ENCODE measurements at places on chromosomes 7 and 10.

GRCh38 chr7:42214060-42214679, 22.8 kb downstream of the GLI3 start:
- no peak for DNase-seq

GRCh38 chr7:143073556-143073955, 21.4 kb downstream of the OR6V1 start:
- DNase-seq: no peak

DNA sequence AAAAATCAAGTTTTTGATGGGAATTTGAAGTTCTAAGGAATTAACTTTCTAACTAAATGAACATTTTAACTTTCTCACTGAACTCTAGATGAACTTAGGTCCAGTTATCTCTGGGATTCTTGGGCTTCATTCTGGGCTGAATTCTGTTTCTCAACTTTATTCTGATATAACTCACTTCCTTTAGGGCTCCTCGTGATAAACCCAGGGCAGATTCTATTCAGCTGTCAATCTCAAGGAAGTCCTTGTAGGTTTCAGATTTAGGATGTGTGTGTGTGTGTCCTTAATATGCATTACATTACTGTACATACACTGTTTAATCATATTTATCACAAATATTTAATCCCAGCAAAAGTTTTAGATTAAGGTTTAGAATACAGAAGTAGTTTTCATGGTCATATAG, 344.3 kb downstream of the GATA3 start:
- DNase-seq: no peak

DNA sequence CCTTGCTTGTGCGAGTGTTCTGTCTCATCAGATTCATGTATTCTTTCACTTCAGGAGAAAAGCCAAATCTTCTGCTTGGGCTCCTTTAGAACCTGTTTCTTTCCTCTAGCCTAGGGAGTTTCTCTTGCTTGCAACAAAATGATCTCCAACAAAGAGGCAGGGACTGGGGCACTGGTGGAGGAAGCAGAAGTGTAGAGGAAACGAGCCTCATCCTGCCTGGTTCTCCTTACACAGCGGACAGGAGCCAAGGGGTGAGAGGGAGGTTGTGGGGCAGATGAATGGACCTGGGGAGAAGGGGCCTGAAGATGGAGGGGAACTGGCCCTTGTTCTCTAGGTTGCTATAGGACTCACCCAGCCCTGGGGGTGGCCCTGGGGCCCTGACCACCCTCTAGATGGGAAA, 141.1 kb downstream of the PKD1L1 start:
- no peak for DNase-seq

- no peak for DNase-seq
Observed at GRCh38 chr7:79770063-79770462, 316.6 kb upstream of the MAGI2 start.

DNA sequence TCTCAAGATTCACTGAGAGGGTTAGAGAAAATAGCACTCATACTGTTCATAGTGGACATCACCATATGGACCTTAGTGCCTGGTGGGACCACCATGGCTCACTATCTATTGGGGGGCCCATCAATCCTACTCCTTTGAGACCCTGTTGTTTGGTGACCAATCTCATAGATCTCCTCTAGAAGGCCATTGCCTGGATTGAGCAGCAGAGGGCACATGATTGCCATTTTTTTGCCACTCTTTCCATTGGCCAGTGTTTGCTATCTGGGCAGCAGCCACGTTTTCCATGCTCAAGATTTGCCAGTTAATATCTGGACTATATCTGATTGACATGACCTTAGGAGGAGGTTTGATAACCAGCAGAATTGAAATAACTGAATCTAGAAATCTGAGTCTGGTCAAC, 244.5 kb downstream of the ITGB1 start:
- DNase-seq: no peak

- DNase-seq: no peak
Observed at GRCh38 chr7:44176486-44176885, 12.8 kb downstream of the GCK start.

DNA sequence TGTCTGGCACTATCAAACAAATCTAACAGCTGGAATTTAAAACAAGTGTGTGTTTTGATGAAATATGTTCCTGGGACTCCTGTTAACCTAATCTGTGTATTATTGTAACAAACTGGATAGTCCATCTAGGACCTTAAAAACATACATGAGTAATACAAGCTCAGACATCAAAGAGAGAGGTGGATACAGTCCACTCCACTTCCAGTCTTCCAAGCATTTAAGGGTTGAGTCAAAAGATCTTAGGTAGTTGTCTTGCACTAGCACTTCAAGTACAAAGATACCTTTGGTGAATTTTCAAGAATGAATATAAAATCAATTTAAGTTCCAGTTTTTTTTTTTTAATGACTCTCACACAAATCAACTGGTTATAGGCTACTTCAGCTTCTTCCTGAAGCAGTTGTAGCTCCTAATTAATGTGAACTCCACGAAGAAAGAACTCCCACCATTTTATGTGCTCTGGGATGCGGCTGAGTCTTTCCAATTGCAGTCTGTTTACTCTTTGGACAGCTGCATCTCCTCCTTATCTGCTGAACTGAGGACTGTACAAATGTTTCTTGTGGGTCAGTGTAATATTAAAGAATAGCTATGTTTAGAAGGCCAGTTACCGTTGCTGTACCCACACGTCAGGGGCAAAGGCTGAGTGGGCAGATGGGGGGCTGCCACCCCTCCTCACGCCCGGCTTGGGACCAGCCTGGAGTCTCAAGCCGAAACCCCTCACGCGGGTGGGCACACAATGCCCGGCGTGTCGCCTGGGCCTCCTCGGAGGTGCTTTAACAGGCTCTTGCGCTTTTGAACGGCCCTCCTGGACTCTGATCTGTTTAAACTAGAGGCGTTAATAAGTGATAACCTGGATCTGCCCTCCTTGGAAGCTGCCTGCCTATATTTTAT, 2.9 kb upstream of the IGF2BP3 start:
- no peak for DNase-seq

DNA sequence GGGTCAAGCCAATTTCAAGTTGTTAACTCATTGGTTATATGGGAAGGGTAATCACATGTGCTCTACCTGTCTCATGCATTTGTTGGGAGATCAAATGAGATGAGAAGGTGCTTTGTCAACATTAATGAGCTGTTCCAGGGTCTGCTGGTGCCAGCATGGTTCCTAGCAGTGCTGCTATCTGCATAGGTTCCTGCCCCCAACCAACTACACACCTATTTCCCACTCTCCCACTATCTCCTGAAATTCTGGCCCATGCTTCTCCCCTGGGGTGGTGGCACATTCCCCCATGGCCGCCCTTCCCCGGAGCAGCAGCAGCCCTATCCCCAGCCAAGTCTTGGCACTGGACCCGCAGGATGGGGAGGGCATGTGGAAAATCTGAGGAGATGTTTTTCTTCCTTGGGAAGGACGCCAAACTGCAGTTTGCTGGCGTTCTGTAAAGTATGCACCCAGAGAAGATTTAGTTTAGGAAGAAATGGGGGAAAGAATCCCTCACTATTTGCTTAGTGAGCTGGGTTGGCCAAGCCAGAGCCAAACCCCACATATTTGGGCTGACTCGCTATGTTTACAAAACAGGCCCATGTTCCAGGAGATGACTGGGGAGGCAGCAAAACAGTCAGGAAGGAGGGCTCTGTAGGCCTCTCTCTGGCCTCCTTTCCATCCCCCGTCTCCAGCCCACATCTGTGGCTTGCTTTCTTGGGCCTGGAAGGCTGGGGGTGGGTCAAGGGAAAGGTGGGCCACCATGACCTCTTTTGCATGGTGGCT, 42.5 kb downstream of the PPP1R3C start:
- no peak for DNase-seq

GRCh38 chr10:125269716-125270115, 109.4 kb upstream of the CTBP2 start:
- DNase-seq: no peak

DNA sequence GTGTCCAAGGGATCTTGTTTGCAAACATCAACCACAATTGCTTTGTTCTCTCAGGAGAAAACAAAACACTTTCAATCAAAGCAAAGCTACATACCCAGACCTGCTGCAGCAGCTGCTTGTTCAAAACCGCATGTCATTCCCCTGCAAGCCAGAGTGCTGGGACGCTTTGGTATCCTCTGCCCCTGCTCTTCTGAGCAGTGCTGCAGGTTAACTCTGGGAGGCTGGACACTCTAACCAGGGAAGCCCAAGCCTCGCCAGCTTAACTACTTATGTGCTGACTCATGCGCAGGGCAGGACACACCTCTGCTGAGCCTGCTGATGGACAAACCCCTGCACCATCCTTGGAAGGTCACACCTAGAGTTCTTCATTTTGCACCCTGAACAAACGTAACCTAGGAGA, 28.2 kb upstream of the ASAH2 start:
- no peak for DNase-seq

- no peak for DNase-seq
Observed at GRCh38 chr10:112361951-112362751, 11.8 kb upstream of the ACSL5 start.

GRCh38 chr10:34815185-34816084, at the start of gene PARD3:
Gene PARD3 (minus strand): TSS chr10:34815296. CDS start chr10:34814995, 301 bp downstream.
- DNase-seq: peak; percentile 41

- DNase-seq: no peak
Observed at GRCh38 chr7:94059746-94060145, 55.6 kb upstream of the BET1 start.

DNA sequence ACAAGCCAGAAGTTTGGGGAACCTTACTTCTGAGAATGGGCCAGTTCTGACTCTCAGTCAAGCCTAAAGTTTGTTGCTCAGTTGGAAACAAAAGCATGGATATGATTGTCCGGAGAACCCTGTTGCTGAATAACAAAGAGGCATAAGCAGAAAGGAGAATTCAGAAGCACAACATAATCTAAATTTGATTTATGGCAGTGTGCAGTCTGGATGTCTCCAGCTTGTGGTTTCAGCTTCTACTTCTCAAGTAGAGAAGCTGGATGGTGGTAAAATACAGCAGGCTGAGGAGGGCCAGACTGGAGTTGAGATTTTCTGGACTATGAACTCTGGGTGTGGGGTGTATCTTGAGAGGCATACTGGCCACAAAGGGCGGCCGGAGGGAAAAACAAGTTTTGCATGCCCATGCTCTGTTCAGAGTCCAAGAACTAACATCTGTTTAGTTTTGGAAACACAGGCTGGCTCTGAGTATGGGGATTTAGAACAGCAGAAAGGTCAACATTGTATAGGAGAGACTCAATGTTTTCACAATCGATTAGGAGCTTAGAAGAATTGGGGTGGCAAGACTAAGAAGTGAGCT, 592.9 kb downstream of the CNTNAP2 start:
- no peak for DNase-seq

DNA sequence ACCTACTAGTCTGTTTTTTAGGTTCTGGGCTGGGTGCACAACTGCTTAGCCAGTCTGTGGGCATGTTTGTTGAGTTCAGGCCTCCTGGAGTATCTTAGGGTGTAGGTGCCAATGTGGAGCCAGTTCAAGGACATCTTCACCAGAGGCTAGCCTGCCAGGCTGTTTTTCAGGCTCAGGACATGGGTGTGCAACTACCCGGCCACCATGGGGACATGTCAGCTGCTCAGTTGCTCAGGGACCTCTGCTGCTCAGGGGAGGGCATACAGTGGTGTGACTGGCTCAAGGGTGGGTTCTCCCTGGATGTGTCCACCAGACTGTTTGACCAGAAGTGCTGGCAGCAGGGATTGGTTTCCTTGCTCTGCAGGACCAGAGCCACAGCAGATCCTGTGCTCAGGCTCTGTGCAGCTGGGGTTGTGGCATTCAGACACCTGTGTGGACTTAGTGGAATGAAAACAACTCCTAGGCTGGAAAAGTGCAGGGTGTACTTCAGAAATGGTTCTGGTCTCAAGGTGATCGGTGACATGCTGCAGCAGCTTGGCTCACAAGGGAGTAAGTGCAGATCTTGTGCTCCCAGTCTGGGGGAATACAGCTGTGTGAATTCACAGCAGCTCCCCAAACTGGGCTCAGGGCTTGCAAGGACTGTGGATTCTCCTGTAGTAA, 44.8 kb downstream of the PALS2 start:
- DNase-seq: no peak

GRCh38 chr7:14805105-14805719, 97.3 kb downstream of the DGKB start:
- no peak for DNase-seq

GRCh38 chr7:113198226-113198625, 79.9 kb upstream of the SMIM30 start:
- DNase-seq: no peak

DNA sequence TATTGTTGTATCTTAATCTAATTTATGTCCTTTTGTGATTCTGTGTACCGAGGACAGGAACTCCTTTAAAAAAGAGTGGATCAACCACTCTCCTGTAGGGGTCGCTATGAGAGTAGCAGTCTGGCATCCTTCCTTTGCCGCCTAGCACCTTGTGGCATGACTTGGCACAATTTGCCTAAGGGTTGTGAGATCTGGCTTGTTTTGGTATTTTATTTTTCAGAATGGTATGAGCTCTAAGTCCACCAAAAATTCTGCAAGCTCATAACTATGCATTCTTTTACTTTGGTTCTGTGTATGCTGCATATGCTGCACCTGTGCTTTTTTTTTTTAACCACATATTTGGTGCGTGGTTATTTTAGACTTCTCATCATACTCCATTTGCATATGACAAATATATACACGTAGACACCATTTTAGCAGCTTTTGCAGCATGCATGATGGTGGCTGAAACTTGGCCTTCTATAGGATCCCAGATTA, 112.8 kb downstream of the CDK14 start:
- no peak for DNase-seq

All from stimulated activated naive CD8-positive, alpha-beta T cell treated with anti-CD3 and anti-CD28 coated beads, Interleukin-15, Interleukin-2, amounts not matched to agents 100 U/mL and 50 U/mL, for 24 hours (primary cell).